ENCODE measurements at places on chromosomes 12 and 14.

GRCh38 chr12:3405821-3406220, 85.2 kb upstream of the PRMT8 start:
- no peak for DNase-seq

DNA sequence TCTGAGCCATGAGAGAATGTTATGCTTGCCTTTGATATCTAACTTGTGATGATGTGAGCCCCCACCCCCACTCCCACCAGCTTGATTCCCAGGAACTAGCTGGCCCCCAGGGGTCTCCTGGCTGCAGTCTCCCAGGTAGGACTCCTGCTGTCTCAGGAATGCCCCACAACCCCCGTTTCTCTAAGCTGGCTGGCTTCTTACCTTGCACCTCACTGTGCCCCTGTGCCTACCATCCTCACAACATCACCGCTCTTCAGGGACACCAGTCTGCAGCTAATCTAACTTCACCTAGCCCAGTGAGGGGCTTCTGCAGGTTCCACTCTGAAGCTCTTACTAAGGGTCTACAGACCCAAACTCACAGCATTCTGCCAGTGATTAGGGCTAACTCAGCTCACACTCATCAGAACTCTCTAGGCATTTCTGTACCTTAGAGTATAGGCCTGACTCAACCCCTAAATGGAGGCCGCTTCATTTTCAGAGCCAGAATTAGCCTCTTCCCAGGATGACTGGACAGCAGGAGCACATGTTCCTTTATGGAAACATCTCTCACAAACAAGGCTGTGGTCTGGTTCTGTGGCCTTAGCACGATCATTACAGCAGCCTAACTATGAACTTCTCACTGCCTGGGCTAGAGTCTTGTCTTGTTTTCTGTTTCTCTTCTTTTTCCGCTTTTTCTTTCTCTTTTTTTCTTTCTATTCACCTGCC, 72.8 kb upstream of the IFNG-AS1 start:
- no peak for DNase-seq

GRCh38 chr12:10184261-10184843, 5.5 kb downstream of the TMEM52B start:
- DNase-seq: no peak

DNA sequence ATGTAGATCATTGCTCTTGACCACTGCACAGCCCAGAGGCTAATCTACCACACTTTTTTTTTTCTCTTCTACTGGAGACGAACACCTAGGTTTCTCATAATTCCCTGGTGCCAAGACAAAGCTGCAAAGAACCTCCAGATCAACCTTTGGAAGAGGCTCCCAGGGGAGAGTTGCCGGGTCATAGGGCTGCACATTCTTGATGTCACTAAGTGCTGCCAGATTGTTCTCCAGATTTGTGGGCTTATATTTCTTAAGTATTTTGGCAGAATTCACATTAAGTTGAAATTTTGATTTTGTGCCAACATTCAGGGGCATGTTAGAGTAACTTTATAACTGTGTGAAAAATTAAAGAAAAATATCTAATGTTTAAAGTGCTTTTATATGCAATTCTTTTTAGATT, 13.5 kb upstream of the PDZRN4 start:
- DNase-seq: no peak

DNA sequence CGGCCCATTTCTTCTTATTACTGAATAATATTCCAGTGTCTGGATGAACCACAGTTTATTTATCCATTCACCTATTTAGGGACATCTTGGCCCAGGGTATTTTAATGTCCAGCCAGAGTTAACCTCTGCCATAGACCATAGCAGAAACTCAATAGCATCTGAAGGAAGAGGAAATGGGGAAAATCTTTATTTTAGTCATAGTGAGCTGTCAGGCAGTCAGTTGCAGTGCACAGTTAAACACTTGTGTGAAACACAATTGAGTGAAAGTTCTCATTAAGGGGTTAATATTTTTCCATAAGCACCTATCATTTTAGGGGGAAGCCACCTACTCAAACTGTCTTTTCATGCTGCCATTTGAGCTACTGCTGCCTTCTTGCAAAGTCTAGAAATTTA, 197.3 kb upstream of the PPFIA2 start:
- DNase-seq: no peak

DNA sequence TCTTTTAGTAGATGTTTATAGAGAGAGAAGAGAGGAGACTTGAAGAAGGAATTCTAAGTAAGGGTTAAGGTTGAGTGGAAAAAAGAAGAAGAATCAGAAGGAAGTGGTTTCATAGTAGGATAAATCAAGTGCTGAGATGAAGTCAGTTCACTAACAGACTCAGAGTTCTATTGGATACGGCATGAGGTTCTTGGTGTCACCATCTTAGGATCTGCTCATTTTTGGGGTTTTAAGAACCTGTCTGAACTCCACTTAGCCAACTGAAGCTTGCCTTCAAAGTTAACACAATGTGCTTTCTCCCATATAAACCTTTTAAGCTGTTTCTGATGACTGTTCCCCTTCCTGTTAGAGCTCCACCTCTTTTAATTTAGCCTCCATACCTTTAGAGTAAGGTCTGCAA, 152.6 kb downstream of the PRKCH start:
- no peak for DNase-seq

DNA sequence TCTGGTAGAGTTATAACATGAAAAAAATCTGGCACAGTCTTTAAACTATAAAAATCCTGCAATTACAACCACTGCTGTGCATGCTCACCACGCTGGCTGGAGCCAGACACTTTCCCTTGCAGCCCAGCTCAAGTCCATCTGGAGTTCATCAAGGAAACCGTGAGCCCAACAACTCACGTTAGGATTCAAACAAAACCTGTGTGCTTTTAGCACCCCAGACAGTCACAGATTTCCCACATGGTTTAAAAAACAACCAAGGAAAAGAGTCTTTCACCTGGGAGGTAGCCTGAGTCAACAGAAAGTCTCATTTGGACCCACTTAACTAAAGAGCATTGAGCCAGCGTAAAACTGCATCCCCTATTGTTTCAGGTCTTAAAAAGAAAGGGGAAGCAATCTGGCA, 4.7 kb downstream of the LRIG3 start:
- no peak for DNase-seq

DNA sequence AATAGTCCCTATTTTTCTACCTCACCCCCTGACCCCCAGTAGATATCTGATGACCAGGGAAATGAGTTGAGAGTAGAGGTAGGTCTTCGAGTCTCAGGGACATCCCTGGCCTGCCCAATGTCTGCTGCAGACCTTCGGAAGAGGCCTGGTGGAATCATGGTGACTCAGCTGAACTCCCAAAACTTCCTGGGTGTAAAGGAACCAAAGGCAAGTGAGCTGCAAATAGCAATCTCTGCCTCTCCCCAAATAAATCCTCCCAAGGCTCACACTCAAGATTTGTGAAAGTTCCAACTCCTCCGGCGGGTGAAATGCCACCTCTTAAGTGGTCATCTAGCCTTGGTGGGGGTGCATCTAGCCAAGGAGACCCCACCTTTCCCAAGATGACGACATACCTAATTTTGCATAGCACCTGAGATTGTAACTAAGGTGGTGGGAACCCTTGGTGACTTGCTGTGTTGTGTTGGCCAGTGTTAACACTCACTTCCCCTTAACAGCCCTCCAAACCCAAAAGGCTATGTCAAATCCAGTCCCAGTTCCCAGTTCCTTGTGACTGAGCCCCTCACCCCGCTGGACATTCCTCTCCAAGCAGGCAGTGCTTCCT, 6.3 kb downstream of the ZFP36L1 start:
- no peak for DNase-seq

GRCh38 chr14:83251402-83251801, 1717.7 kb upstream of the SEL1L start:
- no peak for DNase-seq

DNA sequence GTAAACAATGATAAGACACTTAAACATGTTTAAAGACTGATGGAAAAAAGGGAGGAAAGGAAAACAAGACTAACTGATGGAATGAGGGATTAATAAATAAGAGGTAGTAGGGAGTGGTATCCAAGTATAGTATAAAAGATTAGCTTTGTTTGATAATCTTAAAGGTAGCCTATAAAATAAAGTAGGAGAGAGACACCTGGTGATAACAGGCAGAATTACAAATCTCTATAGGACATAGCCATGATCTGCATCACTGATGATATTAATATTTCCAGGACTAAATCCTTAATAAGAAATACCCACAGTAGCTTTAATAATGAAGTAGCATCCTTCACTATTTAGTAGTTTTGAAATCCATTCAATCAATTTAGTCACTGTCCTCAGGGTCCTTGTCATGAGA, 30.4 kb downstream of the DLGAP5 start:
- DNase-seq: peak; percentile 22

DNA sequence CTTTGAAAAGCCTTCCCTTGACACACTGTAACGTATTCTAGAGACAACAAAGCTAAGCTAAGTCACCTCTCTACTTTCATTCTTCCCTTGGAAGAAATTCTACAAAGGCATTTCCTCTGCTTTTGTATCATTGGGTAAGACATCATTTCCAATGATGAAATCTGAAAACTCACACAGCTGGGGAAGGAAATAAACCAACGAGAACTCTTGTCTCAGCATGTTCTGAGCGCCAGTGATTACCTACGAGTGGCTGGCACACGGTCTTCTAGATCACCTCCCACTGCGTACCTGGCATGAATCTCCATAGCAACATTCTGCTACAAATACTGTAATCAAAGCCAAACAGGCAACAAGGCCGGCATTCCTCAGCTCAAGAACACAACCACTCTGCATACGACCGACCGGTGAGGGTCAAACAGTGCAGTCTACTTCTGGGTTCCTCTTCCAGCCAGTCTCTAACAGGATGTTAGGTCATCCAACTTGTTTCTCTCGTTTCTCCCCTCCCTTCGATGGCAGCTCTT, 7.6 kb downstream of the VPS37B start:
- DNase-seq: peak; percentile 69

DNA sequence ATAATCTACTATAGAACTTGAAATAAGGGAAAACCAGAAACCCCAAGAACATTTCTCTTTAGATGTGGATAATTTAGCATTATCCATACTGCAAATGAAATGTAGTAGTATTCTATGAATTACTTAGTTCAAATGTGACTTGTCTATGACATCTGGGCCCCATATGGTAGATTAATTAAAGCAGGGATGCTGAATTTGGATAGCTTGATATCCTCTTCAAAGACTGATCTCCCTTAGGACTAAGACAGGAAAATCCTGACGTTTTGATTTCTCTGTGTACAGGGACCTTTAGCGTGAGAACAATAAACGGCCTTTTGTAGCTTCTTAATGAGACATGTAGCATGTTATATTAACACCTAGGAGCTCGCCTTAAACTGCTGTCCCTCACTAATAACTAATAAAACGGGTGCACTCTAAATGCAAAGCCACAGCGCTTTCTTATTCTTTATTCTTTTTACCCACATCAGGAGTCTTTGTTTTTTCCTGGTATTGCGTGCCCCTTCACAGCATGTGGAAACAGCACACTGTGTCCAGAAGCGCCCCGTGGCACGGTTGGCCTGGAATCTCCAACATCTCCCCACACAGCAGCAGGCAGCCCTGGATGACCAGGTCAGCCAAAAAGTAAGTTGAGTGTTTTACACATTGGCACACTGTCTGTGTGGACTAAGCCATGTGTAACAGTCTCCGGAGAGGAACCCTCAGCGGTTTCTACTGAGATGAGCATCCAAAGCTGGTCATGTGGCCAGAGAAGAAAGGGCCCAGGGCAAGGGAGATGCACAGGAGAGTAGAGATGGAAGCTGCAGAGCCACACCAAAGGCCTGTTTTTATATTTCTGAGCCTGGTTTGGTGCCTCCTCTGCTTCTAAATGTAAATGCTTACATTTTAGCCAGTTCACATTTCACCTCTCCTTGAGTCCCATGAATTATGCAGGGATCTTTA, 93.1 kb downstream of the SRGAP1 start:
- no peak for DNase-seq

DNA sequence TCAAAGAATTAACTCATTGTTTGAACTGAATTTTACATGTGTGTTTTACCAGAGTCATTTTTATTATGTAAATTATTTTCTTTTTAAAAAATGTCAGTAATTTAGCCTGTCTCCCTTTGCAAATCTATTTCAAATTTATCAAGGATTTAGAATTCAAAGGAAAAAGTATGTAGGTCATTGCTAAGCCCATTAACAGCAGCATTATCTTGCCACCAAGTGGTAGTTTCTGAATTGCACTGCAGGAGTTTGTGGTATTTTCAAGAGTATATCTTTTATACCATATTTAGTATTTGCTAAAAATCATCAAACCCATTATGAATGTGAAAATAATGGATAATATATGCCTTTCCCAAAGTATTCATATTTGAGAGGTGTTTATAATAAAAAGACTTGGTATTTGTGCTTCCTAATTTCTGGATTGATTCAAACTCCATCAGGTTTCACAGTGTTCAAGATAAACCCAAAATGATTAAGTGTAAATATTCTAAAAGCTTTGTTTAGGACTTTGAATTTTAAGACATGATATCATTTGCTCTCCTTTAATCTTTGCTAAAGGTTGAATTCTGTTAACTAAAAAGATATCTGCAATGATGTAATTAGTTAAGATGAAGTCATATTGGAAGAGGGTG, 711.4 kb downstream of the FSCB start:
- DNase-seq: no peak

DNA sequence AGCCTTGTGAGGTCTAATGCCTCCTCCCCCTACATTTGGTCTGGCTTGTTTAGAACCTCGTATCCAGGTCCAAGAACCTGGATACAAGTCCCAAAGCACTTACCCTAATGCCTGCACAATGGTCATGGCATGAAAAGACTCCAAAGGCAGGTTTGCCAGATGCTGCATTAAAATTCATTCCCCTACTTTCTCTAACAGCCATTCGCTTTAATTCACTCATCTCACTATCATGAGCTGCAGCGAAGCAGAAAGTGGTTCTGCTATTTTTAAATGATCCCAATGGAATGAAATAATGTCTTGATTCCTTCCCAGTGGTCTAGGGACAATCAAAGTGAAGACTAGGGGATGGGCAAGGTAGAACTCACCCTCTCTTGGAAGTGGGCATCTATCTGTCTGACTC, 72.5 kb upstream of the MAX start:
- no peak for DNase-seq

- DNase-seq: no peak
These were observed 82.0 kb downstream of the NTS start for GRCh38 chr12:85956081-85956480.
